ENCODE measurements at places on chromosomes 2 and 18.

GRCh38 chr18:21918693-21919092 lies 178.1 kb downstream of the MIB1 start:
- no peak for DNase-seq

DNA sequence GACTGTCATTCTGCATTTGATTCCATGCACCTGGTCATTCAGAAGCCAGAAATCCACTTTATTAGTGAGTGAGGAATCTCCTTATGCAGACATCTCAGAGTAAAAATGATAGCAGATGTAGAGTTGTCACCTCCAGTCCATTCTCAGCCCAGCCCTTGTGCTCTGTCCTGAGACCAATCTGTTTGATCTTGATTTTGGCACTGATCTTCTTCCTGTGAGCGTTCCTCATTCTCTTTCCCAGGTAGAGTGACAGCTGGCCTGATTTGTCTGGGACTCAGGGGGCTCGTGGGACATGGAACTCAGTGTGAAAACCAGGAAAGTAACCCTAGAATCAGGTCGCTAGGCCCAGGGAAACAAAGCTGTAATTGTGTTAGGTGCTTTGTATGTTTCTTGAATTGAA lies 8.9 kb downstream of the ARHGAP25 start:
- DNase-seq = no peak

DNA sequence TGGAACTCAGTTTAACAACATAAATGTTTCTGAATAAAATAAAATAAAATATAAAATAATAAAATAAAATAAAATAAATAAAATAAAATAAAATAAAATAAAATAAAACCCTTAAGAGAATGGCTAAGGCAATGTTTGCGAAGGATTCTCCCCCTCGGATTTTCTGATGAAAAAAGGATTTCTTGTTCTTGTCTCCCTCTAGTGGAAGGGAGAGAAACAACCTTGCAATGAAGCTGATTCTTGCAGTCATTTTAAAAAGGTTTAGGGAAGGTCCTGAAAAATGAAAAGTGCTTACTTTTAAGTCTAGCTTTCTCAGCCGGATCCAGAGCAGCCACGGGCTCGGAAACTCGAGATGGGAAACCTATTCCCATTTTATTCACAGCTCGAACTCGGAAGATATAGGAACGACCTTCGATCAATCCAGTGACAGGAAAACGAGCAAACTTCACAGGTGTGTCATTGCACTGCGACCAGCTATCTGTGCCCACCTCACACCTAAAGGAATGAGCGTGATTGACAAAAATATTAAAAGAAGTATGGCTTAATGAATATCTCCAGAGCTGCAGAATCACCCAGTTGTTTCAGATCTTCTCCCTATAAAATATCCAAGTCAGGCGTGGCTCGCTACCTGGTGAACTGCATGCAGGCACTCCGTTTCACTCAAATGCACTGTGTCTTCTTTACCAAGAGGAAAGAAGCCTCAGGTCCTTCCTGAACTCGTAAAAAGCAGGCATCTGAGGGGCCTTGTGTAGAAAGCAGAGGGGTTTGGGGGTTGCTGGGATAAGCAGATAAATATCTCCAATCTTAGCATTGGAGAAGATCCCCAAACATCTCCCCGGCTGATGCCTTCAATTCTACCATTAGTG lies 68.1 kb downstream of the MYOM1 start:
- no peak for DNase-seq

GRCh38 chr2:85579266-85579935 lies 2.0 kb downstream of the VAMP8 start:
- no peak for DNase-seq

- no peak for DNase-seq
These were observed 330.2 kb upstream of the CHAC2 start for GRCh38 chr2:53437371-53437770.

DNA sequence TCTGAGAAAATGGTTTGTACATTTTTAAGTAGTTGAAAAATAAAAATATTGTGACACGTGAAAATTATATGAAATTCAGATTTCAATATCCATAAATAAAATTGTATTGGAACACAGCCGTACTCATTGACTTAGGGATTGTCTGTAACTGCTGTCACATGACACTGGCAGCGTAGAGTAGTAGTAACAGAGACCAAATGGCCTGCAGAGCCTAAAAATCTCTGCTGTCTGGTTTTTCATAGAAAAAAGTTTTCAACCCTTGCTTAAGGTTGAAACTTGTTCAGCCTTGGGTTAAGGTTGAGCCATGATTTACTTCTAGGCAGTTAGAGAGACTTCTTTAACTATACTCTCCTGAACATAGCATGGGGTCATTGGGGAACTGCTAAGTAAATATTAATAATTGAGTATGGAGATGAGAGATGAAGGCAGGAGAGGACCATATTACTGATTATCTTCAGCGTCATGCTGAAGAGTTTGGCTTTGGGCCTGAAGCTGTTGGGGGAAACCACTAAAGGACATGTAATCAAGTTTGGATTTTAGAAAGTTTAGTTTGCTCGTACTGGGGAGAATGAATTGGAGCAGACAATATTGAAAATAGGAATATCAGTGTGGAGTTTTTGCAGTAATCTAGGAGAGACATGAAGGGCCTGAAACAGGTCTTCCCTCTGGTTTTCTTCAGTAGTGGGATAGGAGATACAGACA lies 16.2 kb downstream of the EML4 start:
- no peak for DNase-seq

DNA sequence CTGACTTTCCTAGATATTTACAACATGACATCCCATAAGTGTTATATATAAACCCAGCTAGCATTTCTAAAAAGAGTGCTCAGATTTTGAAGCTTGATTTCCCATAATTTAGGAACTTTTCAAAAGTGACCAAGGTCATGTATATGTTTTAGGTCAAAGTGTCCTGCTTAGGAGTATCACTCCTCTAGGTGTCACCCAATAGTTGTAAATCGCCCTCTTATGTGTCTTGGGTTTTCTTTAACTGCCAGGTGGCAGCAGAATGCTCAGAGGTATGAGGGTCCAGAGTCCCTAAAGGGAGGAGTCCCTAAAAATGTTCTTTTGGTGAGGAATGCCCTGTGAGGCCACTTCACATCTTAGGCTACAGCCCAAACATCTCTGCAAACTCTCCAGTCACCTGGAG lies 358.3 kb downstream of the CELF4 start:
- no peak for DNase-seq

DNA sequence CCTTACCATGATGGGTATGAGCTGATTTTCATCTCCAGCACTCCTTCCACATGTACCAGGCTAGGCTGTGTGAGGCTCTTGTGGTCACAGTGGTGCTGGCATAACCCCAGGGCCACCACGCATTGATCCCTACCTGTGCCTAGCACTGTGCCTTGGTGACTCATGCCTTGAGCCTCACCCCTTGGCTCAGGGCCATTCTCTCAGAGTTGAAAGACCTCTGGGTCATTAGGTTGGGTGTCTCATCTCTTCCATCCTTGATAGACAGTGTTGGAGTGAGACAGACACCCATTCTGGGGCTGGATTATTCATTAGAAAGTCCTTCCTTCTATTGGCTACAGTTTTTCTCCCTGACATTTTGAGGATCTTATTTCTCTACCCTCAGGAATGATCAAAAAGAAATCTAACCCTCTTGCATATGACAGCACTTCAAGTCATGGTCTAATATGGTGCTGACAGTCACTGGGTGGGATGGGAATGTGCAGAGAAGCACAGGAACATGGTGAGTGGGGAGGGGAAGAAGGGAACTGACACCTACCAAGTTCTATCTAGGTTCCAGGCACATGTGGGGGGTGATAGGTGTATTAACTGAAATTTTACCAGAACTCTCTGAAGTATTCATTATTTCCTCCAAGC lies 41.3 kb downstream of the DYSF start:
- DNase-seq = no peak

DNA sequence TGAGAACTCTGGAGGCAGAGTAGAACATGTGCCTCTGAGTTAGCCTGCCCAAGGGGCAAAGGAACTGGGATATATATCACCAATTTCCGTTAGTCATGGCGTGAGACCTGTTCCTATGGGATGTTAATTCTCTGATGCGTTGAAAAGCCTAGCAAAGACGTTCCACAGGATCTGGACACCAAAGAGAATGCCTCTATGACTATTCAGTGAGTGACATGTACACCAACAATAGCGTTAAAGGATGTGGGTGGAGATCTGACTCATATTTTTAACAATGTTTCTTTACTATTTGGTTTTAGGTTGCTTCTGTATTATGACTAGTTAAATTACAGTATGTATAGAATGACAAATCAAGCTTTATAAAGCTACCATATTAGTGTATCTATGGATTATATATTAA lies 320.9 kb upstream of the MC4R start:
- DNase-seq = no peak

DNA sequence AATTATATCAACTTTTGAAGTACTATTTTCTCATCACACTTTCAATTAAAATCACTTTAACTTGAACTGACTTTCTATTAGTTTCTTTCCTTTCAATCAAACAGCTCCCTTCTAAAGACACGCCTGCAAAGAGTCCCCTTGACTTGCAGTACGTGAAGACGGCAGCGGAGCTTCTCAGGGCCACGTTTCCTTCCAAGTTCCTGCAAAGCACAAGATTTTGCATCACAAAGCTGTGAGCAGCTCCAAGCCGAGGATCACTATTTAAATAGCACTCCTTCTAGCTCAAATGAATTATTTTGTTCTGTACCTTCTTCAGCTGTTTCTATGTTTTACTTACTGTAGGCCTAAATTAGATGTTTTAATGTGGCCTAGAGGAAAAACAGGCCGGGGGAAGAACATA lies 30.8 kb downstream of the SH3YL1 start:
- DNase-seq = no peak

GRCh38 chr2:13113002-13113401 lies 396.3 kb downstream of the TRIB2 start:
- no peak for DNase-seq

DNA sequence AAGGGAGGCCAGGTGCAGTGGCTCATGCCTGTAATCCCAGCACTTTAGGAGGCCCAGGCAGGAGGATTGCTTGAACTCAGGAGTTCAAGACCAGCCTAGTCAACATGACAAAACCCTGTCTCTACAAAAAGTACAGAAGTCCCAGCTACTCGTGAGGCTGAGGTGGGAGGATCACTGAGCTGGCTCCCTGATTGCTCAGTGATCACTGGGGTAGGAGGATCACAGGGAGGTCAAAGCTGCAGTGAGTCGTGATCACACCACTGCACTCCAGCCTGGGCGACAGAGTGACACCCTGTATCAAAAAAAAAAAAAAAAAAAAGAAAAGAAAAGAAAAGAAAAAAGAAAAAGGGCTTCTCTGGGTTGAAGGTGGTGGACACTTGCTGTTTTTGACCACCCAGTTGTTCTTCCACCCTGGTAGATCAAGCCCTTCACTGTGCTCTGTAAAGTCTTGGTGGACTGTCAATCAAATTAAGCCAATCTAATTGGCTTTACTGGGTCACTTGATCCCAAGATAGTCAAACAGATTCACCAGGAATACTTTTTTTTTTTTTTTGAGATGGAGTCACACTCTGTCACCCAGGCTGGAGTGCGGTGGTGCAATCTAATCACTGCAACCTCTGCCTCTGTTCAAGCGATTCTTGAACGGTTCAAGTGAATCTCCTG lies 191.6 kb downstream of the AGPS start:
- DNase-seq = no peak

GRCh38 chr18:31396796-31397612 lies 20.4 kb downstream of the DSG4 start:
- DNase-seq = no peak

- no peak for DNase-seq
These were observed 129.7 kb downstream of the MAP4K4 start for GRCh38 chr2:101827246-101827645.

- no peak for DNase-seq
These were observed 23.6 kb upstream of the SLC9A4 start for GRCh38 chr2:102449370-102449974.

- no peak for DNase-seq
These were observed 68.5 kb downstream of the CTIF start for GRCh38 chr18:48607056-48607984.

DNA sequence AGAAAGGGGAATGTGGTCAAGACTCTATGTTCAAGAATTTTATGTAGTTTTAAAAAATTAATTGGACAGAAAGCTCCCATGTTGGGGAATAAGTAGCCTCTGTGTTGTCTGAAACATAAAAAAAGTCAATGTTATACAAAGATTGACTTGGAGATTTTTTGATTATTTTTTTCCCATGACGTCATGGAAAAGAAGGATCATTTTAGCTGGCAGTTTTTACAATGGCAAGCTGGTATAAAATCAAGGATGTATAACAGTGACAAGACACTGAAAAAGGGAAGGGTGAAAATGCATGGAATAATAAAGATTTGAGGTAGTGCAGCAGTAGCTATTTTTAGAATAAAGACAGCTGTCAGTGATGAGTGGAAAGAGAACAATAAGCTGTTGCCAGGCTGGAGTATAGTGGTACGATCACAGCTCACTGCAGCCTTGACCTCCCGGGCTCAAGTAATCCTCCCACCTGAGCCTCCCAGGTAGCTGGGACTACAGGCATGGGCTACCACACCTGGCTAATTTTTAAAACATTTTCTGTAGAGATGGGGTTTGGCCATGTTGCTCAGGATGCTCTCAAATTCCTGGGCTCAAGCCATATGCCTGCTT lies 9.2 kb downstream of the SLC39A10 start:
- no peak for DNase-seq

GRCh38 chr2:164625378-164625971 lies 4.2 kb upstream of the GRB14 start:
- DNase-seq = no peak

DNA sequence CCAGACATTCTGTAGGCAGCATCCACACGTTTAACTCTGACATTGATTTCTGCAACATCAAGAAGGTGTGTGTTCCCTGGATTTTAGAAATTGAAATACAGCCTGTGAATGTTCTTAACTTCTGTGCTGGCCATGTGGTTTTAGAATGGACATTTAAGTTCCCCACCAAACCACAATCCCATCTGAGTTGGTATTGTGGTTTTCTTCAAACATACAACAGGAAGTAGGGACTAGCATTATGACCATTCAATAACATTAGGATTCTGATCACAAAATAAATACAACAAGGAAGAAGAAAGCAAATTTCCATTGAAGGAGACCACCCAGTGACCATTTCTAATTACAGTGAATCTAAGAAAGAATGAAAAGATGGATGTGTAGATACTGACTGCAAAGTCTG lies 51.2 kb downstream of the MAP3K20 start:
- DNase-seq = no peak

GRCh38 chr18:35085450-35086380 lies 44.5 kb downstream of the MAPRE2 start:
- DNase-seq = no peak

DNA sequence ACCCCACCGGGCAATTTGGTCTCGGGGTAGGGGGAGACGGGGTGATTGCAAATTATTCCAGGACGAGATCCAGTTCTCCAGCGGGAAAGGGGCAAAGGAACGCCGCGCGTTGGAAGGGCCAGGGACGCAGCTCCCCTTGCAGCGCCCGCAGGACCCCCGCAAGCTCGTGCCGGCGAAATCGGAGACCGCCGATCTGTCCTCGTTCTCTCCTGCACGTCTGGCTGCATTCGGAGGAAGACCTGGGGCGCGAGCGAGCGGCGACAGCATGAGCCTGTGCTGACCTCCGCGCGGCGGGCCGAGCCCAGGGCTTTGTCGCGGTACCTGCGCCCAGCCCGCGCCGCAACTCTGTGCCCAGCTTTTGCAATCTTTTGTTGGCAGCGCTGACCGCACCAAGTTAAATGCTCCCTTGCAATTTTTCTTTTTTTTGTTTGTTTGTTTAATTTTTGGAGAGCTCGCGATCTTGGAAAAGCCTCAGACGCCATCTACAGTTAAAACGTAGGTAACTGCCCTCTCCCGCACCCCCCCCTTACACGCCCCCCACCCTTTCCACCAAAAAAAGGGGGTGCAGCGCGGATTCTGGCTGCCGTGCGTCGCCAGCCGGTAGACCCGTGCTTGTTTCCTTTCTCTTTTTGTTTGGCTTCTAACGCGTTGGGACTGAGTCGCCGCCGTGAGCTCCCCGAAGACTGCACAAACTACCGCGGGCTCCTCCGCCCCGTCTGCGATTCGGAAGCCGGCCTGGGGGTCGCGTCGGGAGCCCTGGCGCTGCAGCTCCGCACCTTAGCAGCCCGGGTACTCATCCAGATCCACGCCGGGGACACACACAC lies 667 bp downstream of the TRIB2 start:
- no peak for DNase-seq
